ENCODE measurements at places on chromosomes 1 and 21.

DNA sequence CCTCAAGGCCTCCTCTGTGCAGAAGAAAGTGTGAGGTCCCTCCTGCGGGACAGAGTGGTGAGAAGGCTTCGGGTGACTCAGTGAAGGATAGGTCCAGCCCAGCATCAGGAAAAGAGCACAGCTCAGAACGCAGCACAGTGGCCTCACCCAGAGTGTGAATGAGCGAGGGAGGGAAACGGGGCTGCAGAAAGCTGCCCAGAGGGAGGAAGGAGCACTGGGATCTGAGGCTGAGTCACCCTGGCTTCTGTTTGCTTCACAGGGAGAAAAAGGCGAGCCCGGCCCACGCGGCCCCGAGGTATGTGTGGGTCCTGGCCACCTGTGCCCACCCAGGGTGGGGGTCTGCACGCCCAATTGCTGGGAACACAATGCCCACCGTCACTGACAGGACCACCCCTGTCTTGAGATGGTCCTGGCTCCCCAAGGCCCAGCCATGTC lies 24.3 kb downstream of the COL6A2 start:
- DNase-seq = no peak

- DNase-seq = no peak
Measured at GRCh38 chr1:187390215-187390818, 561.6 kb downstream of the PLA2G4A start.

- DNase-seq = no peak
Measured at GRCh38 chr1:234770924-234771540, 161.1 kb upstream of the IRF2BP2 start.

DNA sequence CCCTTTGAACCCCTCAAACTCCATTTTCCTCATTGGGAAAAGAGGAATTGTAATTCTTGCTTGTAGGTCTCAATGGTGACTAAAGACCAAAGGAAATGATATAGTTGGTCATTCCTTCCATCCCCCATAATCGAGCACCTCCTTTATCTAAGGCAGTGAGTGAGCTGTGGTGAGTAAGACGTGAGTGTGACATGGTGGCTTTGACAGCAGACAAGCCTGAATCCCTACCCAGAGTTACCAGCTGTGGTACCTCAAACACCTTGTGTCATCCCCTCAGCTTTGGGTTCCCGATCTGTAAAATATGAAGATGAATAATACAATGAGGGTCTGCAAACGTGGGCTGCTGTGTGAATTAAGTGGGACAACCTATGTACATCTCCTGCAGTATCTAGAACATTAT lies 8.4 kb downstream of the TRAF5 start:
- no peak for DNase-seq

- DNase-seq = no peak
Measured at GRCh38 chr1:24914226-24915069, 15.6 kb downstream of the RUNX3 start.

GRCh38 chr1:232038706-232039677 lies 412.4 kb downstream of the DISC1 start:
- DNase-seq = no peak

GRCh38 chr1:14149431-14149830 lies 449.1 kb upstream of the KAZN start:
- no peak for DNase-seq

DNA sequence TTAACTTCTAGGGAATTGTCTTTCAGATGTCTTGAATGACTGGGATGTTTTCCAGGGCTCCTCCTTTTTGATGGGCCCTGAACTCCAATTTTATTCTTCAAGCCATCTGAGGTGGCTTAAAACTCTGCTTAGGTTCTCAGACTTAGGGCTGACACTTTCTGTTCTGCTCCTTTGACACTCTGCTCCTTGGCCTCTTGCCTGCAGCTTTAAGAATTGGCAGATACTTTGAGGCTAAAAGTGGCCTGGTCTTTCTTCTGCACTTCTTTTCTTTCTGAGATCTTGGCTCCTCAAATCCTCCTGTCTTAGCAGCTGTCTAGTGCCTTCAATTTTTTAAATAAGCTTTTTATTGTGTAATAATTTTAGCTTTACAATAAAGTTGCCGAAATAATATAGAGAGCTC lies 294.6 kb downstream of the RPS6KC1 start:
- DNase-seq = no peak

- no peak for DNase-seq
Measured at GRCh38 chr1:65524931-65525265, 104.4 kb downstream of the LEPR start.

DNA sequence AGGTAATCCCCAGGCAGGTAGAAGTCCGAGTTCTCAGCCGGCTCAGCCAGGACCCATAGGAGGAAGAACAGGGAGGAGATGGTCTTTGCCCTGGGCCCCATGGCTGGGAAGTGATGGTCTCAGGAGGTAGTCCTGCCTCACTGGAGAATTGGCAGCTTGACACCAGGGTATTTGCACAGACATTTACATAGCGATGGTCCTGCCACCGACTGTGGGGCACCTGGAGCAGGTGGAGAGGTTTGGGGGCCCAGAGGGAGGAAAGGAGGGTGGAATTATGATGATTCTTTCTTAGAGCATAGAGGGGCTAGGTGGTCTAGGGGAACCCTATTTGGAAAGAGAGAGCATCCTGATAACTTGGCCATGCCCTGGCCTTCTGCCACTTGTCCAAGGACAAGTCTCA lies at the start of gene TAS1R2:
TAS1R2 (minus strand) TSS at position 101 of the 400 bp plus-strand sequence; CDS start at position 101, 0 bp downstream.
- no peak for DNase-seq

- no peak for DNase-seq
Measured at GRCh38 chr1:243462929-243463697, 207.3 kb downstream of the SDCCAG8 start.

DNA sequence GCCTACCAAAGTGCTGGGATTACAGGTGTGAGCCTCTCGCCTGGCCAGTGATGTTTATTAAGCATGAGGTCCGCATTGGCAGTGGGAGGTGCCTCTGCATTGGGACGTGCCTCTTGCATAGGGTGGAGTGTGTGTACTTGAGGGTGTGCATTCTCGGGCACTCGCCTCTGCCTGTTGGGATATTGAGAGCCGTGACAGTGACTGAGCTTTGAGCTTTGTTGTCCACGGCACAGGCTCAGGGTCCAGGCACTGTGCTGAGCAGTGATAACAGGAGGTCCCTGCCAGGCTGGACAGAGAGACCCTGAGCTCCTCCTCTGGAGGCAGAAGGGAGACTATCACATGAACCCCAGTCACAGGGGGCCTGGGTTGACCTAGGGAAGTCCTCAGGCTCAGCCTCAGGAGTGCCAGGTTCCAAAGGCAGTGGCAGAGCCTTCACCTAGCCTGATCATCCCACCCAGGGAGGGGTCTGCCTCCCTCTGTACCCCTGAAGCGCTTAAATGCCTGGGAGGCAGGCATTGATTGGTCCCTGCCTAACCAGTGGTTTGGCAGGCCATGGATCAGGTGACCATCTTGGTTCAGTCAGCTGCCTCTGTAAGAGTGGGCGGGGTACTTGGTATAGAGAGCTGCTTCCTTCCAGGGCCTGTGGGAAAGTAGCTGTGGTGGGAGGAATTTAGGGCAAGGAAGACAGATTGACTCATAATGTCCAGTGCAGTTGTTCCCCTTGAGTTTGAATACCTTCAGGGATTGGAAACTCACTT lies 213.8 kb upstream of the TMEM51 start:
- DNase-seq = no peak

DNA sequence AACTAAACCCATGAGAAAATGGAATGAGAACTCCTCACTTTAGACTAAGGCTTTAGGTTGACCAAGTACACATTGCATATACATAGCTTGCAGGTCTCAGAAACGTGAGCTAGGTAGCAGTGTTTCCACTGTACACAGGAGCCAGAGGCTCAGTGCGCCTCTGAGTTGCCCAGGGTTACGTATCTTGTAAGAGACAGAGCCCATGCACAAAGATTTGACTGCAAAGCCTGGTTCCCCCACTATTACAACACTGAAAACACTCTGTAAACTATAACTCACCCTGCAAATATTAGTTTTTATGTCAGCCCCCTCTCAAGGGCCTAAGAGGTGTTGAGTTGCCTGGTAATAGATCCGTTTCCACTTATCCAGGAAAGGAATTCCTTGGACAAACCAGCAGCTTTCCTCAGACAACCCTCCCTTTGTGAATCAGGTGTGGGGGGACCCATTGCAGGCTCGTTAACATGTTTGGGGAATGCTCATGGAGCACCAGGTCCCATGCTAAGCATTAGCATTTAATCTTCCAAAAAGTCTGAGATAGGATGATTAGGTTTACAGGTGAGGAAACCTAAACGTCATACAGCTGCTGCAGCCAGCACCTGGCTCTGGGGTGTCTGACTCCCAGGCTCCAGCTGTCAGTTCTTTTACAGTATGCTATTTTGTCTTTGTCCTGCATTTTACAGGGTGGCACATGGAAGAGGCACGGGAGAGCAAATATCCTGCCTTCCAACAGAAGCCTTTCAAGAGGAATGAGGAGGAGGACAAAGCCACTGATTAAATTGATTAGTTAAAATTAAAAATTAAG lies 25.7 kb downstream of the TENT5C start:
- DNase-seq = no peak
